Bronchial epithelial cell (primary cell): ENCODE measurements at places on chromosomes 3 and 15.

DNA sequence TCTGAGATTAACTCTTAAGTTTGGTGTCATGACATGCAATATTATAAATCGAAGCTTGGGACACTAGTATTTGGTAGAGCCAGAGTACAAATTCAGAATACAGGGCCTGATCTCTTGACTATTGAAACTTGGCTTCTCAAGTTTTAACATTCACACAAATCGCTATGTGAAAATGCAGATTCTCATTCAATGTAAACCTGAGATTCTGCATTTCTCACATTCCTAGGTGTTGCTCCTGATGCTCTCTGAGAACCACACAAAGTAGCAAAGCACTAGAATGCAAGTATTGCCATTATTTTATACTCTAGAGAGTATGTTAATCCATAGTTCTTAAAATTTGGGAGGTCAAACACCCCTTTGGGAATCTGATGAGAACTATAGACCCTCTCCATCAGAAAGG lies 47.9 kb downstream of the WDR49 start:
- DNase-seq: no peak

GRCh38 chr15:60371175-60372051 lies 26.4 kb downstream of the ANXA2 start:
- peak; percentile 84 for DNase-seq

GRCh38 chr3:188584162-188584529 lies 430.2 kb downstream of the LPP start:
- DNase-seq: peak; percentile 88

- DNase-seq: peak; percentile 15
Observed at GRCh38 chr3:131658771-131659170, 156.0 kb upstream of the MRPL3 start.

- DNase-seq: no peak
Observed at GRCh38 chr3:25493246-25493645, 65.2 kb downstream of the RARB start.

- no peak for DNase-seq
Observed at GRCh38 chr3:187931101-187931500, 185.8 kb upstream of the BCL6 start.

- DNase-seq: no peak
Observed at GRCh38 chr3:42805141-42805821, 991 bp upstream of the HIGD1A start.

GRCh38 chr15:89114990-89115389 lies 26.7 kb downstream of the ABHD2 start:
- DNase-seq: peak; percentile 52

DNA sequence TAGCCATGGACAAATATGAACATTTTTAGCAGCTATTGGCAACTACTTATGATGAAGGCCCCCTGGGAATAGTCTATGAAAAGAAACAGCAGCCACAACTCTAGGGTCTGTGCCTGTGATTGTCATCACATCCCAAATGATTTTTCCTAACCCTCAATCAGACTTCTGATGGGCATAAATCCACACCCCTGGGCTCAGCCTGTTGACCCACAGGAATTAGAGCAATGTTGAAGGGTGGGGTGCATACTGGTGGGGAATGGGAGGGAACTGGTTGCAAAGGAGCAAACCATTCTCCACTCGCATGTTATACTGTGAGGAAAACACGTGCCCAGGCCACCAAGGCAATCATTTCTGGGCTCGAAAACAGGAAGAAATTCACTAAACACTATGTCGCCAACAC lies 106.5 kb upstream of the CTNNB1 start:
- DNase-seq: no peak

GRCh38 chr15:69713726-69714559 lies 261.3 kb downstream of the RPLP1 start:
- peak; percentile 18 for DNase-seq

DNA sequence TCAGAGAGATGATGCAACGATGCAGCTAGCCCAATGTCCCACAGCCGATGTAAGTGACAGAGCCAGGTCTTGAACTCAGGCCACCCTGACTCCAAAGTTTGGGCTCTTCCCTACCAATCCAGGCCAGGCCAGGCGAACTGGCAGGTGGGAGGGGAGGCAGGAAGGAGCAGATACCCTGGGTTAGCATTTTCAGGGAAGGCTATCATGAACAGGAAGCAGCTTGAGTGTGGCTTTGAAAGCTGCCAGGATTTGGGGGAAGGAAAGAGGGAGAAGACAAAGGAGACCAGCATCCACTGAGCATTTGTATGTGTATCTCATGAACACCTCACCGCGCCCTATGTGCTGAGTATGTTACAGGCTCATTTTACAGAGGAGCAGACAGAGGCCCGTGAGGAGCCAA lies 38.8 kb downstream of the LMCD1 start:
- DNase-seq: no peak

- no peak for DNase-seq
Observed at GRCh38 chr15:58103482-58103881, 34.7 kb upstream of the AQP9 start.

DNA sequence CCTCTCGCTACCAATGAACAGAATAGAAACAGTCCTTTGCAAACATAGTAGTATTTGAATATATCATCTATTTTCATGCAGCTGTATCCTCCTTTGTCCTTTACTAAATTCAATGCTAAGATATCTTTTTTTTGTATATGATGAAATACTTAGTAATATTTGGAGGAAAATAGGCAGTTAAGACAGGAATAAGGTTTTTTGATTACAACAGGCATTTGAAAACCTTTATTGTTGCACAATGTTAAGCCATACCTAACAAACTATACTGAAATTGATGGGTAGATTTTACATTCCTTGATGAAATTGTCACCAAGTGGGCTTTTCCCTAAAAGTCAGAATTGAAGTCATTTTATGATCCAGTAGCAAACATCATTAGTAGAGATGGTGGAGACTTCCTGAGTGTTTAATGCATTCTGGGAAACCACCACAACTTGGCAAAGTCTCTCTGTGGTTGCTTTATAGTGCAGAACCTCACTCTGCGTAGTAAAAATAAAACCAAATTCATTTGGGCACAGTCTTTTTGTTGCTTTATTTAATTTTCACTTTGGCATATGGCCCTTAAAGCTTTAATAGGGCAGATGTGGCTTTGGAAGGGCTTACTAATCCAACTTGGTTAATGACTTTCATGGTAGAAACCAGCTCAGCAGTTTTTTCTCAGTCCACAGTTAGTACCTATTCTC lies 216.0 kb downstream of the DIPK2A start:
- DNase-seq: no peak

GRCh38 chr3:54776601-54777000 lies 151.3 kb downstream of the LRTM1 start:
- no peak for DNase-seq

DNA sequence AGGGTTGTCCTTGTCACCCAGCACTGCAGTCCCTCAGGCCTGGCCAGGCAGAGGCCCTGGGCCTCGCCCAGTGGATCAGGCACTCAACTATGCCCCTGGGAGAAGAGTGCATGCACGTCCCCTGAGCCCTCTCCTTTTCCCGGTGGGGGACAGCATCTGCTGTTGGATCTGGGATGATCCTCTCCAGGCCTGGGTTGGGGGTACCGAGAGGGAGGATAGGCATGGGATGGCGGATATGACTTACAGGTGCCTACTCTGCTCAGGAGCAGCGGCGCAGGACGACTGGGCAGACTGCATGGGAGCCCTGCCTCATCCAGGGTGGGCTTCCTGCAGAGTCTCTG lies 9.0 kb upstream of the APBA2 start:
- no peak for DNase-seq

GRCh38 chr3:52722491-52722890 lies 16.6 kb downstream of the SPCS1 start:
- no peak for DNase-seq

DNA sequence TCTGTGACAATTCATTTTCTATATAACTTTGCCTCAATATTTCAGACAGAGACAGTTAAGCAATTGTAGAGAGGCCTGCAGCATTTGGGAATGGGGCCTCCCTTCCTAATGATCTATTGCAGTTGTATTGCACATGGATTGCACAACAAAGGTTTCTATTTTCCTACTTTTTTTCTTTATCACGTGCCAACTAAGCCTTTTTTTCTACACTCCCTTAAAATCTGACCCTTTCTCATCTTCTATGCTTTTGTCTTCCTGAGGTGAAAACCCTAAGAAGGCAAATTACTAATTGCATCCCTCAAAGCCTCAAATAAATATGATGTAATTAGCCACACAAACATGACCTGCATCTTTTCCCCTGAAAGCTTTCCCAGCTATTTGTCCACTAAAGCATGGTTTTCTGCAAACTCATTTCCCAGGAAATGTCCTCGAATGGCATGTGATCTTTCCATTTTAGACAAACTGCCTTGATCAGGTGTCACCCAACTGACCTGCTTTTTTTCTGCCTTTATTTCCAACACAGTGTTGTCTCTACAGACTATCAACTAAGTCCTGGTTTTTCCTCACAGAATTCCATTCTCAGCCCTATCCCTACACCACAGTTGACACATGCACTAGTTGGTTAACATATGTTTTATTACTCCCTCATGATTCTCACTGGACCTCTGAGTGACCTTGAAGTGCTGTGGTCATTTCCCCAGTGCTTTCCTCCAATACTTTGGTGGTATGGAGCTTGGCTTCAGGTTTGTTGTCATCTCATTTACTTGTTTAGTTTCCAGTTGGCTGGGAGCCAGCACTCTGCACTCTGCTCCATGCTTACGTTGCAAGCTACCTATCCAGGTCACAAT lies 31.9 kb upstream of the TSC22D2 start:
- DNase-seq: peak; percentile 26

DNA sequence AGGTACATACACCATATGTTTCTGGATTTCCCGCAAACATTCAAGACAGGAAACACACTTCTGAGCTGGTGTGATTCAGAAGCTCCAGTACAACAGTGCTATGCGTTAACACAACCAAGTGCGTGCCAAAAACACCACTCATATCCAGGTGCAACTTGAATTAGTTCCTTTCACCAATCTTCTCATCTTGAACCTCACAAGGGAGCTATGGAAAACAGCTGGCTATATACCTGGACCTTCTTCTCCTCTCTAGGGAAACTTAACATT lies 31.3 kb downstream of the SUSD5 start:
- DNase-seq: peak; percentile 18

DNA sequence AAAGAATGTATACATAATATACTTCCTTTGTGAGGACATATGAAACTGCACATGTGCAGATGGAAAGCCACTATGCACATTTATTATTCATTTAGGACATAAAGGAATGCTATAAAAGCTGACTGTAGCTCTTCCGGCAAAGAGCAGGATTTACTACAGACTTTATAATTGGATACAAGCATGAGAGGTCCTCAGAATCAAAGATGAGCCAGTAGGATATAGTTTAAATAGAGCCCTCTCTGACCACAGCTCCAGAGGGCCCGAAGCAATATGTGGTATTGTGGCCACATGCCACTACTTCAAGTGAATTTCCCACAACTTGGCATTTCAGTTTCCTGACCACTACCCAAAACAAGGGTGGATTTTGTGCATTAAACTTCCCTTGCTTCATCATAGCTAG lies 140.9 kb downstream of the ATP8B4 start:
- no peak for DNase-seq

DNA sequence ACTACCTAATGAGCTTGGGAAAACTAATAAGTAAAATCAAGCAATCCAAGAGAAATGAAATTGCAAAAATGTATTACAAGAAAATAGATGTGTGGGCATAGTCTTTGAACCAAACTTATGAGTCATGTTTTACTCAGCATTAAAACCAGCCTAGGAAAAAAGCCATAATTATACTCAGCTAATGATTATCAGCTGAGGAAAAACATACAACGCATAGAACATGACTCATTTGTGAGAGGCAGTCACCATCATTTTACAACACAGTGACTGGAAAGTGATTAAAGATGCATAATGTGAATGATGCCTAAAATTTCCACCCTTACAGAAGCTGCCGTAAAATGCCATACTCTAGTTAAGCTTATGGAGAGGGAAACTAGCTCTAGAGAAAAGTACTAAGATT lies 238.0 kb upstream of the EOMES start:
- DNase-seq: peak; percentile 92

DNA sequence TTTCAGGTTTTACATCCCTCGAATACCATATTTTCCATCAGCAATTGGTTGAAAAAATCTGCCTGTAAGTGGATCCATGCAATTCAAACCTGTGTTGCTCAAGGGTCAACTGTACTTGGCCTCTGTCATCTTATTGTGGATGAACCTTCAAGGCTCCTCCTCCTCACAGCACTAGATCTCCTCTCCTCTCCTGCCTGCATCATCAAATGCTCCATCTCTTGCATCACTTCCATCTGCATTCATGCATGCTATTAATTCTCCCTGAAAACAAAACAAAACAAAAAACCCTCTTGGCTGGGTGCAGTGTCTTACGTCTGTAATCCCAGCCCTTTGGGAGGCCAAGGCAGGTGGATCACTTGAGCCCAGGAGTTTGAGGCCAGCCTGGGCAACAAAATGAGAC lies 10.1 kb downstream of the BCL2L10 start:
- peak; percentile 58 for DNase-seq

- DNase-seq: no peak
Observed at GRCh38 chr15:35665896-35666536, 120.1 kb upstream of the DPH6 start.

DNA sequence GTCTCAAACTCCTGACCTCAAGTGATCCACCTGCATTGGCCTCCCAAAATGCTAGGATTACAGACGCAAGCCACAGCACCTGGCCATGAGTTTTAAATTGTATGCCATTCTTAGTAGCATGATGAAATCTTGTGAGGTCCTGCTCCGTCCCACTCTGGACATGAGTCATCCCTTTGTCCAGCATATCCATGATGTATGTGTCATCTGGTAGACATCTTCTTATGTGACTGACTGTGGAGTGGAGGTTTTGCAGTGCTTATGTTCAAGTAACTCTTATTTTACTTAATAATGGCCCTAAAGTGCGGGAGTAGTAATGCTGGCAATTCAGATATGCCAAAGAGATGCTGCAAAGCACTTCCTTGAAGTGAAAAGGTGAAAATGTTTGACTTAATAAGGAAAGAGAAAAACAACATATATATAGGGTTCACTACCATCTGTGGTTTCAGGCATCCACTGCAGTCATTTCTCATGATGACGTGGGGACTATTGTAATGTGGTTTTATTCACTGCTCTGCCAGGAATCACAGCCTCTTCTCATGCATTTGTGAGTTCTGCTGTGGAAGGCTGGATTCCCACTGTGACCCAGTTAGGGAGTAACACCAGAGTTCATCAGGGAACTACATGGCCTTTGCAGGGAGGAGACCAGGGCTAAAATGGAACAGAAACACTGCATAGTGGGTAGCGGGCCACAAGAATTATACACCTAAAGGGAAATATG lies 204.6 kb upstream of the STRIT1 start:
- peak; percentile 87 for DNase-seq

DNA sequence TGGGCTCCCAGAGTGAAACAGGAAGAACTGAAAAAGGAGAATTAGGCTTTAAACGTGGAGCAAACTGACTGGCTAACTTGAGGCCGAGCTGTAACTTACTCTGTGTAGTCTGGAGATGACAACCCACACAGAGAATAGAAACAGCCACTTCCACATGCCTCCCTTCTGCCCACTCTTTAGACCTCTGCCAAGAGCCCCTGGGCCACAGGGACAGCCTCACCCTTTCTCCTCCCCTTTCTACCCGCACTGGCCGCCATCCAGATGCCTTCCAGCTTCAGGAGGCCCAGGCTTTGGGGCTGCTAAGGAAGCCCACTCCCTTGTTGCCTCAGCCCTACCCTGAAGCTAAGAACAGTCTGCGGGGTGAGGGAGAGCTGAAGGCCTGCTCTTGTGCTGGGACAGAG lies 6.8 kb downstream of the ARHGAP31 start:
- no peak for DNase-seq

GRCh38 chr3:14329116-14329830 lies 73.1 kb upstream of the SLC6A6 start:
- peak; percentile 84 for DNase-seq
